B cell (primary cell): ENCODE measurements at places on chromosomes 4 and X.
A peak's percentile ranks its signal among the peaks of the same experiment; 100 is the strongest.

DNA sequence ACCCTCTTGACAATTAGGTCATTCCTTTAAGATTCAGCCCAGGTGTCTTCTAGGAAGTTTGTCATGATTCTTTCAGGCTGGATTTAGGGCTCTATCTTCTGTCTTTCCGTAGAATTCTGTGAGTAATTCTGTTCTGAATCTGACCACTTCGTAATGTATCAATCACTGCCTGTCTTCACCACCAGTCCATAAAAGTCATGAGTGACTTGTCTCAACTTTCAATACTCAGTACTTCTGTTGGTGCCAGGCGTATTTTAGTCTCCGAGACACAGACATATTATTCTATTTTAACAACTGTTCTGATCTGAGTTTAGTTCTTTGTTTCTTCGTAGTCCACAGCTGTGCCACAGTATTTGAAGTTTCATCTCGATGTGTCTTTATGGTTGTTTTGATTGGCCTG, 310.7 kb downstream of the PPARGC1A start:
- H3K36me3 ChIP-seq = no peaks in the 10 kb centered on the region
- H3K4me1 ChIP-seq = no peaks in the 10 kb centered on the region
- H3K4me3 ChIP-seq = no peak overlapping the region
- DNase-seq = no peak
- no peak overlapping the region for H3K27ac ChIP-seq

- H3K36me3 ChIP-seq = no peaks in the 10 kb centered on the region
- no peak overlapping the region for H3K27ac ChIP-seq
- H3K27me3 ChIP-seq = no peaks in the 10 kb centered on the region
- DNase-seq = no peak
- peaks cover 7% of the 10 kb centered on the region for H3K4me1 ChIP-seq
Observed at GRCh38 chr4:184165291-184165690, 52.4 kb downstream of the ENPP6 start.

DNA sequence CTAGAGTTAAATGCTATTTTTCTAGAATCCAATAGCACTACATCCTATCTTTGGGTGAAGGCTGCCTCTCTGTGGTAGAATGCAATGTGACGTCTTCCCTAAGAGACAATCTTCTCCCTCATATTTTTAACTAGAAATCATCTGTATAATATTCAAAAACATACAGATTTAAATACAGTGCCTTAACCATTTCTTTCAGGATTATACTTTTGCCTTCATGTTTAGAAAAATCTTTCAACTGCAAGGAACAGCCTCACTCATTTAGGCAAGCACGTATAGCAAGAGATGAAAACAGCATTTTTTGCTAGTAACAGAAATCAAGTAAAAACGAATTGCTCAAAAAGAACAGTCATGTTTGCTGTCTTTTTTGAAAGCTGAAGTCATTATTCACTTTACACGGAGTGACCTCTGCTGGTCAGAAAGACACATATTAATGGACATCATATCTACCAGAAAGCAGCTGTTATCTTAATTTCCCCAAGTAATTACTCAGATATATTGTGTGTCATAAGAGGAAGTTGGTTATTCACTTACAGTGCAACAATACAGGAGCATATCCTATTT, 422.3 kb downstream of the STPG2 start:
- no peaks in the 10 kb centered on the region for H3K27me3 ChIP-seq
- no peak for DNase-seq
- no peaks in the 10 kb centered on the region for H3K36me3 ChIP-seq

DNA sequence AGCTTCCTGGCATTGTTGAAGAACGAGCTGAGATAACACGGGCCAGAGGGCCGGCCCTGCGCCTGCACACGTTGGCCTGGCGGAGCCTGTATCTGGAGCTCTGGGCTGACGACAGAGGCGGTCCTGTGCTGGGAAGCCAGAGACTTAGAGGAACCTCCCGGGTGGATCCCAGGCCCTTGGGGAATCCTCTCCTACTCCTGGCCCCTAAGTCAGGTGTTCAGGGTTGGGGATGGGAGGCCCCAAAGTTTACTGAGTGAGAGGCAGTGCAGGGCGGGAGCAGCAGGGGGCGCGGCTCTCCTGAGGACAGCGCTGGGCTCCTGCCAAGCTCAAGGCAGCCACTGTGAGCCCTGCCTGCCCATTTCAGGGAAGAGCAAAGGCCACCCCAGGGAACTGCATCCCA, 2.5 kb upstream of the HTRA3 start:
- H3K27ac ChIP-seq = no peak overlapping the region
- DNase-seq = no peak
- no peak overlapping the region for H3K4me3 ChIP-seq
- H3K4me1 ChIP-seq = no peaks in the 10 kb centered on the region
- no peaks in the 10 kb centered on the region for H3K27me3 ChIP-seq

DNA sequence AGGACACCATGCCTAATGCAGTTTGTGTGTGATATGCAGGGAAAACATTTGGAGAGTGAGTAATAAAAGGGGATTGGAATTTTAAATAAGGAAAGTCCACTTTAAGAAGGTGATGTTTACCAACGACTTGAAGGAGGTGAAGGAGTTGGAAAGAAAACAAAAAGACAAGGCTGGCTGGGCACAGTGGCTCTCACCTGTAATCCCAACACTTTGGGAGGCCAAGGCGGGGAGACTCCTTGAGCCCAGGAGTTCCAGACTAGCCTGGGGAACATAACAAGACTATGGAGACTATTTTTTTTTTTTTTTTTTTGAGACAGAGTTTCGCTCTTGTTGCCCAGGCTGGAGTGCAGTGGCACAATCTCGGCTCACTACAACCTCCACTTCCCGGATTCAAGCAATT, 11.0 kb downstream of the NDUFB11 start:
- no peaks in the 10 kb centered on the region for H3K27me3 ChIP-seq
- no peak overlapping the region for H3K27ac ChIP-seq
- no peaks in the 10 kb centered on the region for H3K4me1 ChIP-seq
- H3K4me3 ChIP-seq = no peak overlapping the region

DNA sequence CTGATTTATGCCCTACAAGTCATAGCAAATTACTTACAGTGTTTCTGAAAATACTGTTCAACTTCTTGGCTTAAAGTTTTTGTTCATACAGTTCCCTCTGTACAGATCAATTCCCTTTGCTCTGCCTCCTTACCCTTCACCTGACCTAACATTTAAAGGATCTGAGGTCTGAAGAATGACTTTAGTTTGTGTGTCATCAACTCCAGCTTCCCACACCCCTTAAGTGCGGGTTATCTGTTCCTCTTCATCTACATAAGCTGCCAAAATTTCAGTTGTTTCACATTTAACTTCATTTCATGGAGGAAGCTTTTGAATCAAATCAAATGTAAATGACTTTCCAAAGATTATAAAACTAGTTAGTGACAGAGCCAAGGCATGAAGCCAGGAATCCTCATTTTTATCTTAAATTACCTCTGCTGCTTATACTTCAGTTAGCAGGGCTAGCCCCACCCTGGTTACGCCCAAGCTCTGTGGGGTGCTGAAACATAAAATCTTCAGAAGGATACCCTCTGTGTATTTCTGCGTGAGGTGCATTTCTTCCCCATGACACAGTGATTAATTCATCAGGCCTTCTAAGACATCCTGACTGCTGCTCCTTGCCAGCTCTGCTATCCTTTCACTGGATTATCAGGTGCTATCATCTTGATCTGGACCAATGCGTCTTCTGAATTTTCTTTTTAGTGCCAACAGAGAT, 16.5 kb downstream of the CXCL1 start:
- H3K27ac ChIP-seq = no peak overlapping the region
- H3K4me3 ChIP-seq = no peak overlapping the region
- no peaks in the 10 kb centered on the region for H3K27me3 ChIP-seq
- DNase-seq = no peak

GRCh38 chr4:124862261-124862660, 149.7 kb upstream of the ANKRD50 start:
- no peaks in the 10 kb centered on the region for H3K36me3 ChIP-seq
- H3K4me1 ChIP-seq = no peaks in the 10 kb centered on the region
- no peak overlapping the region for H3K27ac ChIP-seq

DNA sequence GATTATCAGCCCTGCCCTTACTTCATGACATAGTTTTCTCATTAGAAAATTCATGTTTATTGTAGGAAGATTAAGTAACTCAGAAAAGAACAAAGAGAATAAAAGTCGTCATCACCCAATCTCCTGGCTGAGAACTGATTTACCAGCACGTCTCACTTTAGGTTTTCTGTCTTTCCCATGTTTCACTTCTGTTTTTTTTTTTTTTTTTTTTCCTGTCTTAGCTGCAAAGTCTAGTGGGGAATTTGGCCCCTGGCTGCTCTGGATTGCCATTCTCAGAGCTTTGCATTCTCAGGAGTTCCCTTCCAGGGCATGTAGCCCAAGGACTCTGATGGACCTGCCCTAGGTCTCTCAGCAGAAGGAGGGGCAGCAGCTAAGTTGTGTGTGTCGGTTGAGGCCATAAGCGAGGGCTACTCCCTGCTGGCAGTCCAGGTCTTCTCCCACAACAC, 57.8 kb downstream of the TMEM131L start:
- no peak overlapping the region for H3K4me3 ChIP-seq
- peaks cover 97% of the 10 kb centered on the region for H3K4me1 ChIP-seq
- H3K27ac ChIP-seq = peak overlapping the region; percentile 61
- DNase-seq = peak; percentile 59
- H3K36me3 ChIP-seq = peaks cover 5% of the 10 kb centered on the region
- H3K27me3 ChIP-seq = no peaks in the 10 kb centered on the region

- peaks cover 54% of the 10 kb centered on the region for H3K36me3 ChIP-seq
- peaks cover 7% of the 10 kb centered on the region for H3K4me1 ChIP-seq
- no peak overlapping the region for H3K4me3 ChIP-seq
Observed at GRCh38 chr4:168384437-168385141, 66.0 kb upstream of the DDX60 start.

- no peaks in the 10 kb centered on the region for H3K4me1 ChIP-seq
- no peak for DNase-seq
- H3K27me3 ChIP-seq = no peaks in the 10 kb centered on the region
- H3K27ac ChIP-seq = no peak overlapping the region
- H3K4me3 ChIP-seq = no peak overlapping the region
Observed at GRCh38 chr4:139962130-139962684, 191.8 kb downstream of the MAML3 start.
